Cortex of kidney (tissue), 1 donor: ENCODE measurements at places on chromosomes 11 and 22.

DNA sequence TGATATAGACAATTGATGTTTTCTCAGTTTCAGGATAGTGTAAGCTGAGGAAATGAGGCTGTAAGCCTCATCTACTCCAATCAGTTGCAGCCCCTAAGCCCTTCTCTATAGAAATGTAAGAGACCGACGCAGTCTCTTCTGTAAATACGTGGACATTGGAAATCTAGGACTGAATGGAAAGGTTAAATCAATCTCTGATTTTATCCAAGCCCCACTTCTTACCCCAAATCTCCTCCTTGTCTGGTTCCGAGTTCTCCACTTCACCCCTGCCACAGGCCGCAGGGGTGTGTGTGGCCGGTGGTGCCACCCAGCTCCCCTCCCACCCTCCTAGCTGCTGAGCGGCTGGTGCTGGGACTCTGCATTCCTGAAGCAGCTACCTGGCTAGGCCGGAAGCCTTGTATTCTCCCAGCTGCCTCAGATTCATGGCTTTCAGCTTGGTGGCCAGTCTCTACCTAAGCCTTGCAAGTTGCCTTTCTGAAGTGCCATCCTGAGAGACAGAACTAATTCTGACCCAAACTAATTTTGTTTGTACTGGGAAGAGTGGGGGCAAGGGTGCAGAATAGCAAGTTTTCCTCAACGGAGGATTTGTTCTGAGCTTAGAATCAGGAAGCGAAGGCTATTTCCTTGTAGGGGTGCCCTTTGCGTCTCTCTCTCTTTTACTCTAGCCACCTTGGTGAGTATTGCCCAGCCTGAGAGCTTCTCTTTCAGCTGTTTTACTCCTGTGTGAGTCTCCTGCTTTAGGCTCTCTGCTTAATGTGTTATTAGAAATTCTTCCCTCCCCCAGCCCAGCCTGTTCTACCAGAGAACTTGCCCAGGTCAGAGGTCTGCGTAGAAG, 749 bp downstream of the VWA5A start:
- no peak for DNase-seq

DNA sequence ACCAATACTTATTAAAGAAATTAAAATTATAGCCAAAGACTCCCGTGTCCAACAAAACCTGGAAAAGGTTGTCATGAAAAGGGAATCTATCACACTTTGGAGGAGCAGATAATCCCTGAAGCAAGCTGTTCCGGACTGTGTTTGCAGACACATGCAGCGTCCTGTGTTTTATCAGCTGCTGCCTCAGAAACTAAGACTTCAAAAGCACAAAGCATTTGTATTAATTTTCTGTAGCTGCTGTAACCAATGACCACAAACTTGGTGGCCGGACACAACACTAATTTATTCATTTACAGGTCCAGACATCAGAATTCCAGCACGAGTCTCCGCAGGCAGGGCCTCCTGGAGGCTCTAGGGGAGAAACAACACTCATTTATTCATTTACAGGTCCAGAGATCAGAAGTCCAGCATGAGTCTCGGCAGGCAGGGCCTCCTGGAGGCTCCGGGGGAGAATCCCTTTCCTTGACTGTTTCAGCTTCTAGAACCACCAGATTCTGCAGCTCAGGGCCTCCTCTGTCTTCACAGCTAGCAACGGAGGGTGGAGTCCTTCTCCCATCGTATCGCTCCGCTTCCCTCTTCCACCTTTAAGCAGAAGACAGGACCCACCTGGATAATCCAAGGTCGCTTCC, 465.3 kb downstream of the BRD1 start:
- DNase-seq: no peak

DNA sequence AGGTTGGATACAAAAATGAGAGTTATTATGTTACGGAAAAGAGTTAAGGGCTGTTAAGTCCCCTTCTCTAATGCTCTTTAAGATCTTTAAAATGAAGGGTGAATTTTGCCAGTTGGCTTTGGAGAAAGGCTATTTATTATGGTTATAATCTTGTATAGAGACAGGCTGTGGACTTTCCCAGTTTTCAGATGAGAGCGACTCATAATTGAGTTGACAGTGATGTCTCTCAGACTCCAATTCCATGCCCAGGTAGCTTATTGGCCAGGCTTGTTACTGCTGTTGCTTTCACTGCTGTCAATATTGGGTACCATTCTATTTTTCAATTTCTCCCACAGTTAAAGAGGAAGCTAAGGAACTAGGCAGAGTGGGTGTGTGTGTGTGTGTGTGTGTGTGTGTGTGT, 13.1 kb downstream of the ENDOD1 start:
- no peak for DNase-seq

DNA sequence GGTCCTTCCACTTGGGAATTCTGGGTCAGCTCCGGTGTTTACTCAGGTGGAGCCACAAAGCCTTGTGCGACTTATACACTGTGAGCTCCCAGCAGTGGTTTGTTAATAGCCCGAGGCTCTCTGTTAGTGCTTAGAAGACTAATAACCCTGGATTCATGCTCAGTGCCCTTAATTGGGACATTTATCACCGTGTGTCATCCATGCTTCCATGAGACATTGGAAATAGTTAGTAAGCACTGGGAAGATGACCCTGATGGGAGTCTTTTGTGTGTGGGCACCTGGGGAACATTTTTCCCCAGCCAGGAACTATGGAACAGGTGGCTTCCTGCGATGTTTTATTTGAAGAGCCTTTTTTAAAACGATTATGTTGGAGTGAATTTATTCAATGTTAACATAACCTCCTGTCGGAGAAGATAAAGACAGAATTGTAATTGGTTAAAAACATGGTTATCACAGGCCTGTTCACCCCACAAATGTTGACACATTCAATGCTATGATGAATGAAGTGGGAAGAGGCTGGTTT, 188.9 kb downstream of the MYO18B start:
- no peak for DNase-seq

GRCh38 chr22:44365191-44365590, 52.4 kb upstream of the SHISAL1 start:
- no peak for DNase-seq

GRCh38 chr11:96160732-96161306, 182.2 kb downstream of the MAML2 start:
- no peak for DNase-seq

GRCh38 chr11:116473790-116474346, 298.9 kb downstream of the BUD13 start:
- no peak for DNase-seq

DNA sequence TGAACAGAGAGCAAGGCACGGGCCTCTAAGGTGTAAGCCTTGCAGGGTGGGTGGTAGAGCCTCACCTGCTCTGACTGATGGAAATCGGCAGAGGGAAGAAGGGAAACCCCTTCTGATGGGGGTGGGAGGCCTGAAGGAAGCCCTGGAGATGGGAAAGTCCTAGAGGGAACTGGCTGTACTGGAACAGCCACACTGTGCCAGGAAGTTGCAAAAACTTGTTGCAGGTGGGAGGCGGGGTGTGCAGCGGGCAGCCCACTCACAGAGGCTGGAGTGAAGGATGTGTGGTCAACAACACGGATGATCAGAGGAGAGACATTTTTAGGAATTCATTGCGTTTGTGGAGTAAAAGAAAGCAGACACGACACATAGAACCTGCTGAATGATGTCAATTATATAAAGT, 91.3 kb downstream of the ZC3H12C start:
- no peak for DNase-seq
